ENCODE measurements at places on chromosomes 2 and 18.

DNA sequence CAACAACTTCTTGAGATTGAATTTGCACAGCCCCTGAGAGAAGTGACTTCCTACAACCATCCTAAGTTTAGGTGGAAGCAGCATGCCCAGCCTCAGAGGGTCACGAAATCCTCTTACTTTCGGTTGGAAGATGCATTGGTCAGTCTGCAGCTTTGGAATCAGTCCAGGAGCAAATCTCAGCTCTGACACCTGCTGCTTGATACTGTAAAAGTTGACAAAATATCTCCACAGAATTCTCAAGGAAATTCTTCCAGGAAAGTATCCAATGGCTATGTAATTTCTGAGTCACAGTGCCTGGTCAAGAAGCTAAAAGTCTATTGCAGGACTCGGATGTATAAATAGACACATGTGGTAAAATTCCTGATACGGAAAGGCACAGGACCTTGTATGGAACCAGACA, 414.5 kb upstream of the GYPC start:
- no peak for DNase-seq

DNA sequence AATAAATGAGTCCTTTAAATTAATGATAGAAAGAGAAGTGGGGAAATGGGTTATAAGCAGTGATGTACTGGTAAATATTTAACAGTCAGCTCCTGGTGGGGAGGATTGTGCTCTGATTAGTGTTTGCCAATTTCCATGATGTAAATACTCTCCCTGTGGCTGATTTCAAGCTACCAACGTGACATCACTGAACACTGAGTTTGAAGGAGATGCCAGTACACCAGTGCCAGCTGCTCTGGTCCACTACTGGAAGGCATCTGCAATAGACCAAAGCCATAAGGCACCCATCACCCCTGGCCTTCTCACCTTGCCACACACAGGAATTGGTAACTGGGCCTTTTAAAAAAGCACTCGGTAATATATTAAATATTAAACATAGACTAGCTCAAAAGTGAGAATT, 77.7 kb downstream of the TGOLN2 start:
- no peak for DNase-seq

GRCh38 chr2:133364636-133365035, 203.6 kb downstream of the NCKAP5 start:
- no peak for DNase-seq

DNA sequence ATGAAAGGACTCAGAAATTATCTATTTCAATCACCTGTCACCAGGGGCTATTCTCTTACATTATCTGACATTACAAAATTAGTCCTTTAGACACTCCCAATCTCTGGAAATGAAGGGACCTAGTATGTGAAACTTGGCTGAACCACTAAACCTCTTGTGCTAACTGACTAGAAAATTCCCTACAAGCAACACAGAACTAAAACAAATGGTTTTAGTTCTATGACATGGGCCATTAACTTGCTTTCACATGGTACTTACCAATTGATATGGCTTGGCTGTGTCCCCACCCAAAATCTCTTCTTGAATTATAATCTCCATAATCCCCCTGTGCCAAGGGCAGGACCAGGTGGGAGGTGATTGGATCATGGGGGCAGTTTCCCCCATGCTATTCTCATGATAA, 16.6 kb downstream of the SERPINE2 start:
- no peak for DNase-seq

DNA sequence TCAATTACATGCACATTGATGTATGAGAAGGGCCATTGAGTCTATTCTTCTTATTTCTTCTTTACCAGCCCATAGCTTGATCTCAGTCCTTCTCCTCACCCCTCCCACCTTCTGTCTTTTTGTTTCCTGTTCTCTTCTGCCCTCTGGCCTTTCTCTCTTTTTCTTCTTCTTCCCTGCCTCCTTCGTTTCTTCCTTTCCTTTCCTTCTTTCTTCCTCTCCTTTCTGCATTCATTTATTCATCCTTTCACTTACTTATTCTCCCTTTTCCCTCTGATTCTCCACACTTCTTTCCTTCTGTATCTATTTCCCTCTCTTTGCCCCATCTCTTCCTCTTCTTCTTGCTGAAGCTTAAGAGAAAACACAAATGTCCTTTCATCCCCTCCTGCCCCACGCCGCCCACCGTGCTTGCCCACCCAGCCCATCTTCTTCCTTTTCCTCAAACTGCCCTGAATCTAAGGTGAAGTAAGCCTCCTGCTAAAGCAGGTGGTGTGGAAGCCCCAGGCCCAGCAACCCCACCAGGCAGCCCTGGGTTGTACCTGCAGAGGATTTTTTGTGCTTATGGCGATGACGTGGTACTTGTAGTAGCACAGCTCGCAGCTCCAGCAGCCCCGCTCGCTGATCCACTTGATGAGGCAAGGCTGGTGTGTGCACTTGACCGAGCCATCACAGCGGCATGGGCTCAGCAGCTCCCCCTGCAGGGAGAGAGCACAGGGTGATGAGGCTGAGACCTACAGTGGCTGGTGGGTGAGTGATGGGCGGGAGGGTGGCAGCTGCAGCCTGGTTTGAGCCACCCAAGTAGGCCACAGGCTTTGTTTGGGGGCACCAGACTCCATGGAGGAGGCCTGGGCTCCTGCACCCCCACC, 89.0 kb downstream of the MARCHF4 start:
- DNase-seq: no peak

DNA sequence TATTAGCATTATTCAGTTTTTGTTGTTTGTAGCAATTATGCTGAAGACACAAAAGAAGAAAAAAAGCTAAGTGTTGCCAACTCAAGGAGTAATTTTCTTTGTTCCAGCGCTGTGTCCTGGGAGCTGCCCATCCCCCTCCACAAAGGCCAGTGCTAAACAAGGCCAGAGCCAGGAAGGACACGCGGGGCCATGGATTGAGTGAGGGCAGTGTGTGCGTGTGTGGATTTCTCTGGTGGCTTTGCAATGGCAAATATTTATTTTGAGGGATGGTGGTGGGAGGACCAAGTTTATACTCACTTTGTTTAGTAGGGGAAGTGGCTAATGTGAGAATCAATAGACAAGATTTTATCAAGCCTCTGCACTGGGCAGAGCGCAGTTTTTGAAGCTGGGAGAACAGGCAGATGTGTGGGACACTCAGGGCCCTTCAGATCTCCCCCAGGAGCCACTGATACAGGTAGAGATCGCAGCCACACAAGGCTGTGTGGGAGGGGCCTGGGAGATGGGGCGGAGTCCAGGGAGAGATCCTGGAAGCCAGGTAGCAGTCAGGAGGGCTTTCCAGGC, 11.4 kb downstream of the AGAP1 start:
- no peak for DNase-seq

- DNase-seq: no peak
These were observed 782.6 kb upstream of the FSHR start for GRCh38 chr2:49936965-49937364.

Data from right forelimb (tissue), 1 donor.